ENCODE measurements at places on chromosomes 11 and 22.

DNA sequence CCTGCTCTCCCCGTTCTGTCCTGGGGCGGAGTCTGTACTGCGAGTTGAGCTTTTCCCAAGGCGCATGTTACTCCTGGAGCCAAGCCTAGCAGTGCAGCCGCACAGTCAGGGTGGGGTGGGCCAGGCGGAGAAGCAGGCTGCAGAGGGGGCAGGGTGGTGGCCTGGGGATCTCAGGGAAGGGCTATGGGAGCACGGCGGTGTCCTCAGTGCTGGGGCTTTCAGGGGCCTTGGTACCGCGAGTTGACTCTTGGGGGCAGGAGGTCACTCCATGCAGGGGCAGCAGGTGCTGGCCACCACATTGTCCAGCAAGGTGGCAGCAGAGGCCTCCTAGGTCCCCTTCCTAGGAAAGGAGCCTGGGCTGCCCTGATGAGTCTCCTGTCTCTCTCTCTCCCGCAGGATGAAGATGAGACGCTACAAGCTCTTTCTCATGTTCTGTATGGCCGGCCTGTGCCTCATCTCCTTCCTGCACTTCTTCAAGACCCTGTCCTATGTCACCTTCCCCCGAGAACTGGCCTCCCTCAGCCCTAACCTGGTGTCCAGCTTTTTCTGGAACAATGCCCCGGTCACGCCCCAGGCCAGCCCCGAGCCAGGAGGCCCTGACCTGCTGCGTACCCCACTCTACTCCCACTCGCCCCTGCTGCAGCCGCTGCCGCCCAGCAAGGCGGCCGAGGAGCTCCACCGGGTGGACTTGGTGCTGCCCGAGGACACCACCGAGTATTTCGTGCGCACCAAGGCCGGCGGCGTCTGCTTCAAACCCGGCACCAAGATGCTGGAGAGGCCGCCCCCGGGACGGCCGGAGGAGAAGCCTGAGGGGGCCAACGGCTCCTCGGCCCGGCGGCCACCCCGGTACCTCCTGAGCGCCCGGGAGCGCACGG, 14.9 kb upstream of the MIEF1 start:
- no peak for DNase-seq

DNA sequence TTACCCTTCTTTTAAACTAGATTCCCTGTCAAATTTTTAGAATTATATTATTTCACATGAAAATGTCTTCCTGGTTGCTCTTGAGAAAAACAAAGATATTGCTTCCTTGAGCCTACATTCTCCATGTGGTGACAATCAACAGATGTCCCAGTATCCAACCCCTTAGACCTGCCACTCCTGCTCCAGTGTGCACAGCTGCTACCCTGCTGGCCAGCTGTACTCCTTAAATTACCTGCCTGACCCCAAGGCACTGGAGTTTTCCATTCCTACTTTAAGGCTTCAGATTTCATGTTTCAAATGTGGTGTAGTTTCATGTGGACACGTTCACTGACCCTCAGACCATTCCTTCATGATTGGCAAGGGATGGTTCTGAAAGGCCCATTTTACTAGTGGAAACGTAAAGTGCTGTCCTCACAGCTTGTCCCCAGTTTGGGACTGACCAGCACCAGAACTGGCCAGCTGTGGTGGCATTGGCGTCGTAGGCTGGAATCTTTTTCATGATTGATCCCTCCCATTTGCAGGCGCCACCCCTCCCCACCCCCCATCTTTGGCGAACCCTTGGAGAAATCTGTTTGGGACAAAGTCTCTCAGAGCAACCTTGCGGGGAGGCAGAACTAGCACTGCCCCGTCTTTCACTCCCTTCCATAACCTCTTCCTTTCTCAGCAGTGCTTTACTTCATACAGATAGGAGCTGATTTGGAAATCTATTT, 123.5 kb downstream of the DBX1 start:
- no peak for DNase-seq

DNA sequence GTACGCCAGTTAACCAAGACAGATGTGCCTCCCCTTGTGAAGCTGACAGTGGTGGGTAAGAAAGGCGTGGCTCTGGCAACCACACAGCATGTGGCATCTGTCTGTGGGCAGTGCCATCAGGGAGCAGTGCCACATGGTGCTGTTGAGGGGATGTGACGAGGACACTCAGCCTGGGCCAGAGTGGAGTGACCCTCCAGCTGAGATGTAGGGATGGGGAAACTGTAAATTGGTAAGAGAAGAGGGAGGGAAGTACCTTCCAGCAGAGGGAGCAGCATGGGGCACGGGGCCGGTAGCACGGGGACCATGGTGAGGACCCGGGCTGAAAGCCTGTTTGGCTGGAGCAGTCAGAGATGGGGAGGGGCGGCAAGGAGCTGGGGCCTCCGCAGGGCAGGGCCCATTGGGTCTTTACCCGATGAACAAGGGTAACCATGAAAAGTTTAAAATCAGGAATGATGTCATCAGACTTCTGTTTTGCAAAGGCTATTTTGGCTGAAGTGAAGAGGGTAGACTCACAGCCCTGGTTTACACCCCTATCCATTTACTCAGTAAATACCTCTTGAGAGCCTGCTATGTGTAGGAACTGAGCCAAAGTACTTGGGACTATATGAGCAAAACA, 10.4 kb downstream of the TMPRSS6 start:
- DNase-seq = no peak

DNA sequence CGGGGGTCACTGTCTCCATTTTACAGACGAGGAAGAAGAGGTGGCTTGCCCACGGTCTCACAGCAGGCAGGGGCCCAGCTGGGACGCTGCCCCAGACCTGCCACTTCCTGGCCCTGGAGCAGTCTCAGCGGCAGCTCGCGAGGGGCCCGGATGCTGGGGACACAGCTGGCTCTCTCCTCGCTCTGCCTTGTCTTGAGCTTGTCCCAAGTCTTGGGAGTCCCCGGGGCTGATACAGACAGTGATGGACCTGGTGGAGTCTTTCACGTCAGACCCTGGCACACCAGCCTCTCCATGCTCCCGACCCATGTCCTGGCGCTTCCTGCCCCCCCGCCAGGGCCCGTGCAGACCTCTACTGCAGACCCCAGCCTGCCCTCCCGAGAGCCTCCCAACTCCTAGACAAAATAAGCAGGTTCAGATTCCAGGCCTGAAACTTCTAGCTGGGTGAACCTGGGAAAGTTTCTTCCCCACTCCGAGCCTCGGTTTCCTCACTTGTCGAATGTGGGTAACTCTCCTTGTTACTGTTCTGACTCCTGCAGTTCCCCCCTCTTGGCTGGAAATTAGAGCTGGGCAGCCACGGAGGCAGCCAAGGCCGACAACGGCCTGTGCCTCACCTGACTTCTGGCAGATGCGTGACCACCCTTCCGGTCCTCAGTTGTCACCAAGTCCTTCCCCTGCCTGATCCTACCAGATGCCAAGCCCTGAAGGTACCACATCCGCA, 145.4 kb downstream of the CACNA1I start:
- no peak for DNase-seq

GRCh38 chr22:50190182-50190940, 4.6 kb downstream of the TRABD start:
- DNase-seq = no peak

GRCh38 chr22:37954686-37955085, 1.2 kb downstream of the POLR2F start:
- DNase-seq = no peak
